Choroid plexus epithelial cell (primary cell): ENCODE measurements at places on chromosomes 12 and 14.
A peak's percentile ranks its signal among the peaks of the same experiment; 100 is the strongest.

GRCh38 chr12:118429688-118430383, 53.5 kb downstream of the SUDS3 start:
- no peak for DNase-seq

GRCh38 chr14:90274808-90275457, 18.6 kb downstream of the PSMC1 start:
- peak; percentile 86 for DNase-seq

DNA sequence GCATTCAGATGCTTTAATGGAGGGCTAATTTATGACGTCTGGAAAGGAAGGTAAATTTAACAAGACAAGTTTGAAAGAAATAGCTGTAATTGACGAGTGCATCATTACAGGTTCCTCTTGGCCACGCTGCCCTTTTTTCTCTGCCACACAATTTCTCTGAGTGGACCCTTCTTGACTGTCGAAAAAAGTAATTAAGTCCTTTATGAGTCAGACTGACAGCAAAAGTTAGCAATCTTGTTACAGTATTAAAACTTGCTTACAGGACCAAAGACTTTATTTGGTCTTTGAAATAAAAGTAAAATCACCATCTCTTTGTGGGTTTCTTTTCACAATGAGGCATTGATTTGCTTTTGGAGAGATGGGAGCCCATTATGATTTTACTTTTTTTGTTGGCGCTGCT, 42.6 kb downstream of the SAMD4A start:
- no peak for DNase-seq

DNA sequence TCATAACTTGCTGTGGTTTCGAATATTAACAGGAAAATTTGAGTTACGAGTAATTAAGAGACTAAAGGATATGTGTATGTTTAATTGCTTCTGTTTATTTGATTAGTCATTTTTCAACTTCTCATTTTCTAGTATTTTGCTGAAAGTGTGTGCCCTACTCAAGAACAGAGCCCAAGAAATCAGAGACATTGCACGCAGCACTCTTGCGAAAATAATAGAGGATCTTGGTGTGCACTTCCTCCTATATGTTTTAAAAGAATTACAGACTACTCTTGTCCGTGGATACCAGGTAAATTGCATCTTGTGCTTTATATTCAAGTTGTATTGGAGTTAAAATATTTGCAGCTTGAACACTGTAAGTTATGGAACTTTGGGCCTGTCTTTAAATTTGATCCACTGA, 50.8 kb downstream of the ARL1 start:
- no peak for DNase-seq

DNA sequence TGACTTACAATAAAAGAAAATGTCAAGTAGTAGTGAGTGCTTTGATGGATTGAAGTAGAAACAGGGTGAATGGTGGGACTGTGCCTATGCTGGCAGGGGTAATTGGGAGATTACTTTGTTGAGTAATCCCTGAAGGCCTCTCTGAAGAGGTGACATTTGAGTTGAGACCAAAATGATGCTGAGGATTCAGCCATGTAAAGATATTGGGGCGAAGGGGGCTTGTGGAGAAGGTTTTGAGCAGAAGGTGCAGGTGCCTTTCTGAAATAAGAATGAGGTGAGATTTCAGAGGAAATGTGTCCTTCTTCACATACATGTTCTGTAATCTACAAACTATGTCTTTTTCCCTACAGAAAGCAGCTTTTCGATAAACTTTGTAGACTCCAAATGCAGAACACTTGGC, 8.0 kb downstream of the GNG2 start:
- no peak for DNase-seq

- no peak for DNase-seq
These were observed 19.0 kb downstream of the GALNT9 start for GRCh38 chr12:132310181-132311040.

DNA sequence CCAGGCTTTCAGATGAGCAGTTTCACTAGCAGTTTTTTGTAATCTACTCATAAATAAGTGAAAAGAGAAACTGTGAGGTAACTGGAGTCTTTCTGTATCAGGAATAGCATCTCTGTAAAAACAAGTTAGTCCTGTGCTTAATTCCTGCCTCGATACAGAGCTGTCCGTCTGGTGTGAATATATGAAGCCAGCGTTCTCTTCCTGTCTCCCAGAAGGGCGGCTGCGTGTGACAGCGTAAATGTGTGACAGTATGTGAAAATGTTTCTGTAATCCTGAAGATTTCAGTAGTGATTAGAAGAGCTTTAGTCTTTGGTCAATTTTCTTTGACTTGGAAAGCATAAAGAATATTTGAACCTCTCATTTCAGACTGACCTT, 150.3 kb downstream of the FBXL14 start:
- no peak for DNase-seq

DNA sequence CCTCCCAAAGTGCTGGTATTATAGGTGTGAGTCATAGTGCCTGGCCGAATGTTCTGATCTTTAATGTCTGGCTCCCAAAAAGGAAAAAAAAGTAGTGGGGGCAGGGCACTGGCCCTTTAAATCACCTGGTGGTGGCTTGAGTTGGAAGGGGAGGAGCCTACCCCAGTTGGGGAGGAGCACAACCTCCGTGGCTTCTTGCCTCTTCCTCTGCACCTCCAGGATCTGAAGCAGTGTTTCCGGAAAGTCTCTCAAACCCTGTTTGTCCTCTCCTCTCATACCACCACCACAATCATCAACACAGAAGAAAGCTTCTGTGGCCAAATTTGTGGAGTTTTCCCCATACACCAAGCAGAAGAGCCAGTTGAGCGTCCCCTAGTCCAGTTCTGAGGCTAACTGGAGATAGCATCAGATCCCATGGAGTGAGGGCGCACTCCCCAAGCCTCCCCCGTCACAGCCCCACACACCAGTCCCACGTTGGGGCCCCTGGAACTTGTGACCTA, 24.3 kb upstream of the RCOR1 start:
- no peak for DNase-seq

- DNase-seq, result peak; percentile 5
These were observed 271.4 kb downstream of the SSPN start for GRCh38 chr12:26466726-26467125.
